Smooth muscle cell of trachea (primary cell): ENCODE measurements at places on chromosomes 1 and 21. TPM values are rescaled to one million over a fixed set of nuclear protein-coding genes. Genes with fewer than 3 reads are reported as not detected.

Gene NKAIN1
- total RNA-seq = 0.33 TPM in 1 of 2 replicates, not detected in the other

Gene ZSCAN20
- total RNA-seq = 13.1 and 19.8 TPM in 2 replicates

Gene ANKRD45
- total RNA-seq = 0.29 and 0.83 TPM in 2 replicates

Gene C8B
- total RNA-seq = not detected in 2 replicates

Gene PLPPR4
- 1.9 and 3.3 TPM in 2 replicates for total RNA-seq
